Cardiac fibroblast (primary cell): ENCODE measurements at places on chromosomes 13 and 19.
A peak's percentile ranks its signal among the peaks of the same experiment; 100 is the strongest.

- DNase-seq: no peak
Observed at GRCh38 chr19:28218728-28219127, 994.2 kb downstream of the UQCRFS1 start.

GRCh38 chr13:56953965-56954364 lies 186.8 kb upstream of the PRR20A start:
- no peak for DNase-seq

GRCh38 chr13:79880818-79881217 lies 399.9 kb downstream of the NDFIP2 start:
- peak; percentile 43 for DNase-seq

DNA sequence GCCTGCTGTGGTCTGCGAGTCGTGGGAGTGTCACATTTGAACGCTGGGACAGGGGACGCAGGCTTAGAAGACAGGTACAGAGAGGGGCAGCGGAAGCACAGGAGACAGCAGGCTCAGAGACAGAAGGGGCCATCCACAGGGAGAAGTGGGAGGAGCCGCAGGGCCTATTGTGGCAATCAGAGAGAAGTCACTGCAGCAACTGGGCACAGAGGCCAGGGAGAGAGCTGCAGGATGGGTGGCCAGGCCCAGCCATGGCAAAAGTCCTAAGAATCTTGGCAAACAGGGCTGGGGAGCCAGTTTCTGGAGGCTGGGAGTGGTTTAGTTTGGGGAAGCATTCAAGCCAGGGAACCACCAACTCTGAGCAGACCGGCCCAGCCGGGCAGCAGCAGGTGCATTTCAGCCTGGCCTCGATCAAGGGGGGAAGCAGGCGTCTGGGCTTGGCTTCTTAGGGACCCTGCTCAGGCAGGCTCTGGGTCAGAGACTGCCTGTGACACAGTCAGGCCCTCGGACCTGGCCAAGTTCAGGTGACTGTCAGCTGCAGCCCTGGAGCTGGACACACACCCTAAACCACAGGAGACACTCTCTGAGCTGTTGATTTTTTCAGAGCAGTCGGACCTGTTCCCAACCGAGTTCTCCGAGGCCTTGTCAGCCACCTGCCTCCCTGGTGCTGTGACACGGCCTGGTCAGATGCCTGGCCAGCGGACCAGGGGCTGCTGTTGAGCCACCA lies 11.8 kb downstream of the SH3GL1 start:
- no peak for DNase-seq

- DNase-seq: no peak
Observed at GRCh38 chr13:64088491-64088890, 2672.8 kb upstream of the PCDH20 start.
